ENCODE measurements at places on chromosomes 2 and 18. TPM values are rescaled to one million over a fixed set of nuclear protein-coding genes. Genes with fewer than 3 reads are reported as not detected.

The ANO7 gene
- 0.33 TPM for total RNA-seq

The ZSWIM2 gene
- not detected for total RNA-seq

The PRKAG3 gene
- not detected for total RNA-seq

The NEURL3 gene
- total RNA-seq = 1.8 TPM

The CENPA gene
- total RNA-seq = 14.4 TPM

The GAL3ST2 gene
- 0.23 TPM for total RNA-seq

The IL36B gene
- not detected for total RNA-seq

The IL36RN gene
- total RNA-seq = not detected

The IL1RL1 gene
- 0.75 TPM for total RNA-seq

The RNASEH1 gene
- 18.7 TPM for total RNA-seq

The ADCYAP1 gene
- 0.08 TPM for total RNA-seq

The SLC30A3 gene
- total RNA-seq = not detected

The FLACC1 gene
- total RNA-seq = 1.2 TPM

The VRK2 gene
- 17.3 TPM for total RNA-seq

The PROKR1 gene
- total RNA-seq = 0.05 TPM

The RGPD4 gene
- not detected for total RNA-seq

The TRABD2A gene
- 10.3 TPM for total RNA-seq

The GNAL gene
- total RNA-seq = 0.92 TPM

The ANKRD36C gene
- total RNA-seq = 12.0 TPM

The CCBE1 gene
- 2.6 TPM for total RNA-seq

The BOLL gene
- total RNA-seq = not detected

The LAMA3 gene
- total RNA-seq = 3.9 TPM

The CXCR2 gene
- total RNA-seq = 1.3 TPM

The CD302 gene
- total RNA-seq = 65.9 TPM

The ADAM23 gene
- total RNA-seq = 0.51 TPM

The DSC3 gene
- under 0.01 TPM for total RNA-seq

The PAX3 gene
- not detected for total RNA-seq

The CD8A gene
- 0.42 TPM for total RNA-seq

The TSPYL6 gene
- not detected for total RNA-seq

The GALR1 gene
- not detected for total RNA-seq

The LONRF2 gene
- total RNA-seq = 3.7 TPM

The EVX2 gene
- total RNA-seq = not detected

The ZC3H15 gene
- total RNA-seq = 37.1 TPM

The NPPC gene
- not detected for total RNA-seq

The ABCG5 gene
- total RNA-seq = 58.3 TPM

The MDH1B gene
- 0.09 TPM for total RNA-seq

The HSPD1 gene
- 185 TPM for total RNA-seq

All from liver (tissue), 10 donors.